ENCODE measurements at places on chromosomes 13 and 19. TPM values are rescaled to one million over a fixed set of nuclear protein-coding genes. Genes with fewer than 3 reads are reported as not detected.

- H3K27me3 ChIP-seq, result no peaks in the 10 kb centered on the region
- H3K27ac ChIP-seq, result no peak overlapping the region
- H3K4me3 ChIP-seq, result no peak overlapping the region
- no peaks in the 10 kb centered on the region for H3K36me3 ChIP-seq
- H3K4me1 ChIP-seq, result peaks cover 5% of the 10 kb centered on the region
- no peak for DNase-seq
These were observed 13.9 kb upstream of the MADCAM1 start for GRCh38 chr19:482186-483041.

DNA sequence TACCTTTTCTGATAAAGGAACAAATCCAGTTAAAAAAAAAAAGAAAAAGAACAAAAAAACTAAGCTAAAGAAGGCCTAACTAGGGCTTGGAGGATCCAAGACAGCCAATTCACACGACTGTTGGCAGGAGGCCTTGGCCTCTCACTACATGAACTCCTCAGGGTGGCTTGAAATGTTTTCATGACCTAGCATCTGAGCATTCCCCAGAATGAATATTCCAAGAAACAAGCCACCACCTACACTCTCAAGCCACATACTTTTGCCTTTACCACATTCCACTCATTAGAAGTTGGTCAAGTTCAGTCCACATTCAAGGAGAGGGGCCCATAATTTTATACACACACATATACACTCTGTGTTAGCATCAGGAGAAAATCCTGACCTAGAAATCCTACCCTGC, 97.6 kb upstream of the SIAH3 start:
- no peaks in the 10 kb centered on the region for H3K4me1 ChIP-seq
- no peaks in the 10 kb centered on the region for H3K36me3 ChIP-seq
- no peak overlapping the region for H3K4me3 ChIP-seq
- DNase-seq, result no peak

GRCh38 chr13:113786262-113786841, 27.3 kb downstream of the TMEM255B start:
- H3K4me3 ChIP-seq, result no peak overlapping the region
- no peaks in the 10 kb centered on the region for H3K27me3 ChIP-seq
- no peak for DNase-seq
- H3K4me1 ChIP-seq, result no peaks in the 10 kb centered on the region
- H3K27ac ChIP-seq, result no peak overlapping the region
- no peaks in the 10 kb centered on the region for H3K36me3 ChIP-seq

The CTXN1 gene
- 1.2 TPM for total RNA-seq

- H3K36me3 ChIP-seq, result no peaks in the 10 kb centered on the region
- peaks cover 1% of the 10 kb centered on the region for H3K4me1 ChIP-seq
- no peaks in the 10 kb centered on the region for H3K27me3 ChIP-seq
- H3K4me3 ChIP-seq, result no peak overlapping the region
These were observed 122.9 kb upstream of the SPRY2 start for GRCh38 chr13:80463673-80464352.

All from upper lobe of left lung (tissue), 6 donors.